Amygdala (tissue), 56 donors: ENCODE measurements at places on chromosomes 3 and 15.

DNA sequence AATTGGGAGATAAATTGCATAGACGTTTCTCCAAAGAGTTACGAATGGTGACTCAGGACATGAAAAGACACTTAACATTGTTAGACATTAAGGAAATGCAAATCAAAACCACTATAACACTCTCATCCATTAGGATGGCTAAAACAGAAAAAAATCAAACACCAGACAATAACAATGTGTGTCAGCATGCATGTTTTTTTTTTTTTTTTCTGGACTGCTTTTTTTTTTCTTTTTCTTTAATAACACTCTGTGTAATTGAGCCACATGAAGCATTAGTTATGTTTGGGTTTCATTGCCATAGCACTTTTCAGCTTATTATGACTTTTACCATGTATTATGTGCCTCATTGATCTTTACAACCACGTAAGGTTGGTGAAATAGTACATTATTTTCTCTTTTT lies 95.0 kb downstream of the NFKBIZ start:
- no peak for DNase-seq

DNA sequence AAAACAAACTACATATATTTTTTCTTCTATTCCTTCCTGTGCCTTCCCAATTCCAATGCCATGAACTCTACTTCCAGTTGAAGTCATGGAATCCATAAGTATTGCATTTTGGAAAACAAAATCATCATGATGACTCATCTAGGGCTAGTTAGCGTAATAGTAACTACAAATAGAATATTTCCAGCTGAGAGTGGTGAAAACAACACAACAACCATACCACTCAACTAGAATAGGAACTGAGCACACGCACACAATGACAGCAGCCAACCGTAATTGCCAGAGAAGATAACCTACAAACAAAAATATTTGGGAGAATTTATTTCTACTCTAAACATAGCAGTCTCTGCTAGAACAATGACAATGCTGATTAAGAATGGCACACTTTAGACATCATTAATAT lies 225.9 kb downstream of the FGF12 start:
- DNase-seq: no peak

- no peak for DNase-seq
Observed at GRCh38 chr15:43093026-43093425, 12.8 kb downstream of the UBR1 start.

- DNase-seq: no peak
Observed at GRCh38 chr3:22734756-22735155, 468.4 kb upstream of the UBE2E2 start.
